Activated T-cell treated with anti-CD3 and anti-CD28 coated beads, Interleukin-2, amount 50 U/mL, for 24 hours (primary cell): ENCODE measurements at places on chromosomes 6 and 20.
A peak's percentile ranks its signal among the peaks of the same experiment; 100 is the strongest.

DNA sequence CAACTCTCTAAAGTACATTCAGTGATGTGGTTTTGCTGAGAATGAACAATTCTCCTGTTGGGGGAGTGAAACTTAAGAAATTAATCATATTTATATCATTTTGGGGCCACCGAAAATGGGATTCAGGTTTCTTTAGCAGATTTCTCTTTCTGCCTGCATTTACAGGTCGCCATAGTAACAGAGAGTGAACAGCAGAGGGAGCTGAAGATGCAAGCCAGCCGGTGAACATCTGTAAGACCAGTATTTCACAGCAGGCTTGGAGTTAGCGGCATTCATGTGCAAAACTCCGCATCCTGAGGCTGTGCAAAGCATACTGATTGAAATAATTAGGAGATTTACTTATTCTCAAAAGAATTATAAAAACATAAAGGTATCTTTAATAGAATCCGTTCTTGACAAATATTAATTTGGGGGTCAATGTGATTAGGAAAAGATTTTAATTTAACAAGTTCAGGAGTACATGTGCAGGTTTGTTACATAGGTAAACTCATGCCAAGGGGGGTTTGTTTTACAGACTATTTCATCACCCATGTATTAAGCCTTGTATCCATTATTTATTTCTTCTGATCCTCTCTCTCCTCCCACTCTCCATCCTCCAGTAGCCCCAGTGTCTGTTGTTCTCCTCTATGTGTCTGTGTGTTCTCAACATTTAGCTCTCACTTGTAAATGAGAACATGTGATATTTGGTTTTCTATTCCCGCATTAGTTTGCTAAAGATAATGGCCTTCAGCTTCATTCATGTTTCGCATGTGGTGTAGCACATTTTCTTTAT is 17.8 kb upstream of the HSF2 start:
- peak; percentile 39 for DNase-seq

GRCh38 chr20:56601166-56601565 is 27.9 kb upstream of the TFAP2C start:
- DNase-seq, result no peak

DNA sequence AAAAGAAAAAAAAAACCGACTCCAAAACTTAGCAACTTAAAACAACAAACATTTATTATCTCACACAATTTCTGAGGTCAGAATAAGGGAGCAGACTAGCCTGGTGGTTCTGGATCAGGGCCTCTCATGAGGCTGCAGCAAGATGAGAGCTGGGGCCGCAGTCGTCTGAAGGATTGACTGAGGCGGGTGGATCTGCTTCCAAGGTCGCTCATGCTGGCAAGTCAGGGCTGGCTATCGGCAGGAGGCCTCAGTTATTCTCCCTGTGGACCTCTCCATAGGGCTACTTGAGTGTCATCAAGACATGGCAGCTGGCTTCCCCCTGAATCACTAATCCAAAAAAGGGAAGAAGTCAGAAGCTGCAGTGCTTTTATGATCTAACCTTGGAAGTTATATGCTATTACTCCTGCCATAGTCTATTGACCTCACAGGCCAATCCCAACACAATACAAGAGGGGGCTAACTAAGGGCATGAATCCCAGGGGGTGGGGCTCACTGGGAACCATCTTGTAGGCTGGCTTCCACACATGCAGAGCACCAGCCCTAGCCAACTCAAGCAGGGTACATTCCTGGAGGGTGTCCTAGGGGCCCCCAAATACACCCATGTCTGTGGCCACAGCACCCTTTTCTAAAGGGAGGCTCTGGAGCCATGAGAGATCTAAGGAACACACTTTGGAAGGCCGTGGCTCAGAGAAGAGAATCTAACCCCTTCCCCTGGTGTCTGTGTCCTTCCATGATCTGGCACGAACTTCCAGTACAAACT is 11.3 kb downstream of the EBF4 start:
- DNase-seq, result no peak

- no peak for DNase-seq
Measured at GRCh38 chr6:45535933-45536332, 158.2 kb upstream of the SUPT3H start.

DNA sequence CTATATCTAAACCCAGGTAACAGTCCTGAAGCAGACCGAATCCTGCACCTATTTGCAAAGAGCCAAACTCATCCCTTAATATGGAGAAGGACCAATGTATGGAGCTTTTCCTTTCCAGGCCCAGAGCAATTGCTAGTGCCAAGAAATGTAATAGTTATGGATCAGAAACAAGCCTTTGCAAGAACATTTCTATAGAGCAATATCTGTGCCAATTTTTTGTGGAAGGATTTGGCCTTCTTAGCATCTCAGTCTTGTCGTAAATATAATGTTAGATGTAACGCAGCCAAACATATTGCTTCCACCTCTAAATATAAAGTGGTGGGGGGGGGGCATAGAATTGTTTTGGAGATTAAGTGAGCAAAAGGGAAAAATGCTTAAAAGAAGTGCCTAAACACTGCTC is 2.7 kb downstream of the KIAA0408 start:
- no peak for DNase-seq

GRCh38 chr20:16005915-16006493 is 567.2 kb downstream of the KIF16B start:
- DNase-seq, result no peak

- no peak for DNase-seq
Measured at GRCh38 chr6:155349956-155350355, 35.7 kb upstream of the TFB1M start.

DNA sequence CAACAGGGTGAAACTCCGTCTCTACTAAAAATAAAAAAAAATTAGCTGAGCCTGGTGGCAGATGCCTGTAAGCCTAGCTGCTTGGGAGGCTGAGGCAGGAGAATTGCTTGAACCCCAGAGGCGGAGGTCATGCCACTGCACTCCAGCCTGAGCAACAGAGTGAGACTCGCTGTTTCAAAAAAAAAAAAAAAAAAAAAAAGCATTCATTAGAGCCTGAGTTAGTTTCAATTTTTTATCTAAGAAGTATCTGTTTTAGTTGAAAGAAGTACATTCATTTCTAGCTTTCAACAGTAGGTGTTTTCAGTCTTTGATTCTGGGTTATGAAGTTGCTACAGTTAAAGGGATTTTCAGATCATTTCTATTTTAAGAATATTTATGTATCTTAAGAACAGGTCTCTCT is 42.2 kb downstream of the ZNF292 start:
- peak; percentile 52 for DNase-seq

GRCh38 chr20:32227306-32227705 is 19.6 kb downstream of the POFUT1 start:
- no peak for DNase-seq

- DNase-seq, result no peak
Measured at GRCh38 chr6:127515234-127515793, 3.8 kb downstream of the MTCL3 start.

DNA sequence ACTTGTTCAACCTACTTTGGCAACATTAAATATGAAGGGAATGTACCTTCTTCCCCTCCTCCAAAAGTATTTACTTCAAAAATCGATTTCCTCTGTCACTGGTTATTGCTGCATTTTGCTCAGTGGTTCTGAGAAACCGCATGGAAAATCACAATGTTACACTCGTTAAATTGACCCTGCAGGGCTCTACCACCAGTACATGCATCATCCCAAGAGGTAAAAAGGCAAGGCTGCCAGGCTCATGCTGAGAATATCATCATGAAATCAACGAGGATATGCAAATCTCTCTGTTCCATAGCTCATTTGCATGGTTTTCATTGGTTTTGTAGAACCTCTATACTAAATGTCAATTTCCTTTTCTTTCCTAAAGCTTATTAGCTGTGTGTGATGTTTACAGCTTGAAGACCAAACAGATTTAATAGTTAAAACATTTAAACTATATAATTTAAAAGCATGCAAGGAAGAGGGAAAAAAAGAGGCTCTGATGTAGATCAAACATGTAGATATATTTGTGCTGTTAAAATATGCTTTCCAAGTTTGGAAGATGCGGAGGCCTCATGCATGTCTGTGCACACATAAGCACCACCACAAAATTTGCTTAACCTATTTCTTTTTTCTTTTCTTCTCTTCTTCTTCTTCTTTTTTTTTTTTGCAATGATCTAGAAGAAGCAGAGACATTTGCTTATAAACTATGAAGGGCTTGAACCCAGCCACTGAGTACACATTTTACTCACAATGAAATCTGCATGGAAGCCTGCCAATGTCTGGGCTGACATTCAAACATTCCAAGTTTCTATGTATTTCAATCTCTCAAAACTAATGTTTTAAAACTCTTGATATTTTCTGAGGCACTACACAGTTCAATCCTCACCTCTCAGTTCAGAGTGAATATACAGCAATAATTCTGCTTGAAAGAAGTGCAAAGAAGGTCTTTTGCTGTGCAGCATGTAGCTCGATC is 194.0 kb downstream of the GMPR start:
- DNase-seq, result no peak

DNA sequence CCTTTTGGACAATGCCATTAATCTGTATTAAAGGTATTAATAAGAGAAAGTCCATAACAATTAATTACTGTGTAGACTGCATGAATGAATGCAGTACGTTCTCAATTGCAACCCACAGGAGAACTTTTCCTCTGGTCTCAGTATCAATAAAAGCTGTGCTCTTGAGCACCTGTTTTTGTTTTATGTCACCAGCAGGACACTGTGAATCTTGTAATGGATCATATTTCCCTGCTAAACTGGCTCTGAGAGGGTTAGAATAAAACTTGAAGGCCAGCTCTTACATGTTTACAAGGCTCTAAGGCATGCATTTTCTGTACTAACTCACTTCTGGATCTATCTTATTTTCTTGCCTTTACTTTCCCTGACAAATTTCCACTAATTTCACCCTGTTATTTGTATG is 214.3 kb upstream of the PLN start:
- no peak for DNase-seq

GRCh38 chr6:136643850-136644596 is 93.8 kb upstream of the MAP7 start:
- DNase-seq, result peak; percentile 82

GRCh38 chr6:159688266-159688905 is 4.7 kb downstream of the SOD2 start:
- no peak for DNase-seq

GRCh38 chr6:75167325-75167724 is 38.5 kb downstream of the COL12A1 start:
- no peak for DNase-seq

- DNase-seq, result no peak
Measured at GRCh38 chr6:53744321-53744720, 50.5 kb upstream of the LRRC1 start.

- DNase-seq, result peak; percentile 83
Measured at GRCh38 chr6:52577022-52577777, at the start of gene TRAM2. TRAM2 (minus strand) TSS chr6:52577060; CDS start chr6:52576915, 145 bp downstream.

DNA sequence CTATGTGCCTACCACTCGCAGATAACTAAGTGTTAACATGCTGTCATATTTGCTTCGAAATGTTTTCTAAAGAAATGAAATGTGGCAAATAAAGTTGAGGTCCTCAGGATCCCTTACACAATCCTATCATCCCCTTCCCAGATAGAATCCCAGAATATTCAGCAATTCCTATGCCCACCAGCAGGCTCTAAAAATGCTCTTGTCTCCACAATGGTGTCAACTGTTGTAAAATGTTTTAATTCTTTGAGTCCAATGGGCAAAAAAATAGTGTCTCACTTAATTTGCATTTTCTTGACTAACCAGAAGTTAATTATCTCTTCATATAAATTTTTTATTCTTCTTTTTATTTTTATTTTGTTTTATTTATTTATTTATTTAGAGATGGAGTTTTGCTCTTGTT is 103.9 kb upstream of the MAP7 start:
- DNase-seq, result no peak

DNA sequence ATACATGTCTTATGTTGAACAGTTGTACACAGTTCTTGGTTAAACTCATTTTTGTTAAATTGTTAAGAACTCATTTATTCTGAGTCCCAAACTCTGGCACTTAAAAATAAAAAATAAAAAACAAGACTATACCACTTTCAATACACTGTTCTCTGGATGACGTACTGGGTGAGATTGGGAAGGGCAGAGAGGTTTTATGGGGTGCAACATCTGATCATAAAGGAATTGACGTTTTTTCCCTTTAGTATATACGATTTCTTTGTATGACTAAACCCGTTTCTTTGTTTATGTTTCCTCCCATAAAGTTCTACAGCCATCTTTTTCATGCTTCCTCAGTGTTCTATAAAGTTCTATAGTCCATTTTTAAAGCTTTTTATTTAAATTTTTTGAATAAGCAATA is 69.1 kb downstream of the TRMT11 start:
- DNase-seq, result no peak

DNA sequence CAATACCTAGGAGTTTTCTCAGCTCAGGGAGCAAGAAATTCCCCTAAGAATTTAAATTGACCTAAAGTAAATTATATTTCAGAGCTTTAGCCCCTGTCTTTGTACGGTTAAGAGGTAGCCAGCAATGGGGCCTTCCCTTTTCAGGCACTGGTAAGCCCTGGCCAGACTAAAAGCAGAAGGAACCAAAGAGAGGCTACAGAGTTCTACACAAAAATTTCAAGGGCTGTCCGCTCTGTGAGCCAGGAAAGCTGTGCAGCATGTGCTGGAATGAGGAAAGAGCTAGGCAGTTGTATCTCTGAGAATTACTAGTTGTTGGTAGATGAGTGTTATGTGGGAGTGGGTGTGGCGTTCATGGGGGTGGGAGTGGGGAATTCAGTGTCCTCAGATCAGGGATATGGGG is 96.3 kb upstream of the MAFB start:
- DNase-seq, result no peak

- no peak for DNase-seq
Measured at GRCh38 chr20:35317416-35318210, 25.4 kb upstream of the FAM83C start.

- DNase-seq, result peak; percentile 22
Measured at GRCh38 chr20:58700121-58700821, 7.7 kb downstream of the NPEPL1 start.

DNA sequence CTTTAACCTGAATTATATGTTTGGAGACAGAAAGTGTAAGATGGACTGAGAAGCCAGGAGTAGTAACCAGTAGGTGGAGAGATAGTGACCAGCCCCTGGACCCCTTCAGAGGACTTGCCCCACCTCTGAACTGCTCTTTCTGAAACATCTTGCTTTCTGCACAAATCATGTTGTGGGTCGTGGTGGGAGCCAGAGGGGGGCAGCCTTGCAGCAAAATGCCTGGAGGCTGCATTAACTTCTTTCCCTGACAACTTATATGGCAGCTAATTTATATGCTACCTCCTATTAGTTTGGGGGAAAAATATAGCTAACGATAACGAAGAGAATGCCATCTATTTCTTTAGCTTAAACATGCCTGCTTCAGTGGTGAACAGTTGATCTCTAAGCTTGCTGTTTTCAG is 859.8 kb downstream of the MAFB start:
- no peak for DNase-seq

DNA sequence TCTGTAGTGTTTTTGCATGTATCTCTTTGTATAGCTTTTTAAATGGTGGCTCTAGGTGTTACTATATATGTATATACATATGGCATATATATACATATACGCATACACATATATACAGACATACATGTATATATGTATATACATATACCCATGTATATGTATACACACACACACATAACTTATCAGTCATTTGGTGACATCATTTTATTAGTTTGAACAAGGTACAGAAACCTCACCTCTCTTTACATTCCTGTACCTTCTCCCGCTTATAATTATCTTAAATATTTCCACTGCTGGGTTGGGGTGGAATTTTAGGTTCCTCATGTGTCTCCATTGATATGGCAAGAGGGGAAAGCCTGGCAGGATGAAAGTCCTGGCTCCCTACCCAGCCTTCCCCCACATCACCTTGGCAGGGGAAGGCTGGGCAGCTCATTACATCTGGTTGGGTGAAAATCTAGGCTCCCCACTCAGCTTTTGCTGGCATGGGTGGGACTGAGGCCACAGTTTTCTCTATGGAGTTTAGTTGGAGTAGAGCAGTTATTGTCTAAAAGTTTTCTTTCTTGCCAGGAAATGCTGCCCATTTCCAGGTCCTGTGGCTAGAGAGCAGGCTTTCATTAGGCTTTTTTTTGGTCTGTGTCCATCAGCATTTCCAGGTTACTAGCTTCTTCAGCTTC is 7.6 kb downstream of the GLO1 start:
- DNase-seq, result no peak
